D721Med (cell line): ENCODE measurements at places on chromosomes 2 and 18.

DNA sequence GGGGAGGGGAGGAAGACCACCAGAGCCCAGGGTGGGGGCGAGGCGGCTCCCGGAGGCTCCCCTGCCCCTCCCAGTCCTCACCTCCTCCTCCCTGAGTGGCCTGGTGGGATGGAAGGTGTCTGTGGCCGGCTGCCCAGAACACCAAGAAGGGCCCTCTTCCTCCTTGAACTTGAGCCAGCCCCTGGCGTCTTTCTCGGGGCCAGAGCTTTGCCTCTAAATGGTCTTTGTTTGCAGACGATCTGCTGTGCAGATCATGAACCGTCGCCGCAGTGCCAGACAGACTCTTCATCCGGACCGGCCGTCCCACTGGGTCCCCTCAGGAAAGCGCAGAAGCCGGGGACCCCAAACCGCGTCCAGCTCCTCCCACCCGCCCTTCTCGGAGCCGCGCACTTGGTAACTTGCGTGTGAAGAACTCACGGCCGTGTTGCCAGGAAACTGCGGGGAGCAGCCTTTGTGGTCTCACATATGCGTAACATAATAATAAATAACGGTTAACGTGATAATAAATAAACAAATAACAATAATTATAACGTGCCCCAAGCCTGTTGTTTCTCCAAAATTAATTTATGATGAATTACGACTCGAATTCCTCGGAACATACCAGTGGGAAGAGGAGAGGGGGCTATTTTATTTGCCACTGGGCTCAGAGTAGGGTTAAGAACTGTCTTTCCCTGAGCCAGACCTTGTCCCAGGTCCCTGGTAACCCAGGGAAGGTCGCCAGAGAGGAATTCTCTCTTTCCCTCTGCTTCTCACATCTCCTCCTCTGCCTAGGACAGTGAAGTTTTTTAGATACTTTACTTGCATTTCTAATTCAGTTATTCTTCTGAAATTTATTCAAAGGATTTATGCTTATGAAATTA is 41.0 kb downstream of the PTGR3 start:
- no peak for DNase-seq

DNA sequence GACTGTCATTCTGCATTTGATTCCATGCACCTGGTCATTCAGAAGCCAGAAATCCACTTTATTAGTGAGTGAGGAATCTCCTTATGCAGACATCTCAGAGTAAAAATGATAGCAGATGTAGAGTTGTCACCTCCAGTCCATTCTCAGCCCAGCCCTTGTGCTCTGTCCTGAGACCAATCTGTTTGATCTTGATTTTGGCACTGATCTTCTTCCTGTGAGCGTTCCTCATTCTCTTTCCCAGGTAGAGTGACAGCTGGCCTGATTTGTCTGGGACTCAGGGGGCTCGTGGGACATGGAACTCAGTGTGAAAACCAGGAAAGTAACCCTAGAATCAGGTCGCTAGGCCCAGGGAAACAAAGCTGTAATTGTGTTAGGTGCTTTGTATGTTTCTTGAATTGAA is 8.9 kb downstream of the ARHGAP25 start:
- DNase-seq, result no peak

DNA sequence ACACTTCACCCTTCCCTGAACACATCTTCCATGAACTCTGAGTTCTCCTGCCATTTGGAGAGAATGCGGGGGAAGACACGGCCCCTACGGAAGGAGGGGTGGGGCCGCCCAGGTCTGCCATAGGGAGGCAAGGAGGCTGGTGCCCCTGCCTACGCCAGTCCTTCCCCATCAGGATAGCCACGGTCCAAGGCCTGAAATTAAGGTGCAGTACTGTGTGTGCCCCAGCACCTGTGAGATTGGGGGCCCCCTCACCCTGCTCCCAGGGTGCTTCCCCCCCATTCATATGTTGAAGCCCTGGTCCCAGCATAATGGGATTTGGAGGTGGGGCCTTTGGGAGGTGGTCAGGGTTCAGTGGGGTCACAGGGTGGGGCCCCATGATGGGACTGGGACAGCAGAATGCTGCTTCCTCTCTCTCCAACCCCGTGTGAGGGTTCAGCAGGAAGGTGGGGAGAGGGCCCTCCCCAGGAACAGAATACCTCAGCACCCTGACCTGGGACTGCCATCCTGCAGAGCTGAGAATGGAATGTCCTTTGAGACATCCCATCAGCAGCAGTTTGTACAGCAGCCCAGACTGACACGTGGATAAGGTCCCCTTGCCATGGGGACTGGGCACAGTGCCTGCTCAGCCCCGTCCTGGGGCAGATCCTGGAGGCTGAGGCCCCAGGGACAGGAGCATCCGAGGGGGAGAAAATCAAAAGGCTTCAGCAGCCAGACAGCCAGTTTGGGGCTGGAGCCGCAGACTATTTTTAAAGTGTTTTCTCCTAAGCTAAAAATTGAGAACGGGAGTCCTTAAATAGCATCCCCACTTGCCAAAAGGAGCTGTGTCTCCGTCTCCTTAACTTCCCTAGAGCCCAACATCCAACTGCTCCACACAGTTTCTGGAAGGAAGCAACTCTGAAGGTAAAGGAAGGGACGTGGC is 105.1 kb downstream of the NDUFA10 start:
- no peak for DNase-seq

DNA sequence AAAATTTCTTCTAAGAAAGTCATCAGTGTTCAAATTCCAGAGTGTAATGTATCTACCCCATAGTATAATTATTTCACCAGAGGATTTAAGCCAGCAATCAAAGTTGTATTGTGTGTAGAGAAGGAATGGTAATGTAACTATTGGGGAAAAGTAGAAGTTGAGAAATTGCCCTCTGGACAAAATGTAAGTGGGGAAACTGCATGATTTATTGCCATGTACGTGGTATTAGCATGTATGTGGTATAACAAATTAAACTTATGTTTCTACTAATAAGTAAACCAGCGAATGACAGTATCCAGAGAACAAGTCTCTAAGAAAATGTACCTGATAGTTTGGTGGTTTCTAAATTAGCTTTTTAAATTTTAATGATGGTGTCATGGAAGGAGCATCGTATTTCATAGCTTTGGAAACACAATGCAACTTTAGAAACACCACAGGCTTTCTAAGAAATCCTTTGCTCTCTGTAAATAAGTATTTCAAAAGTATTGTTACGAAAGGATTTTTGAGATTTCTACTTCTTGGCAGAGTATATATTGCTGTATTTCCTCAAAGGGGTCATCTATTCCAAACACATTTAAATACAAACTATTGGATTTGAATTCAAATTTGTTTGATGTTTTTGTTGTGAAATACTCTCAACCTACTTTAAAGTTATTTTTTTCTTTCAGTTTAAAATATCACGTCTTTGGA is 1018.9 kb upstream of the ZEB2 start:
- DNase-seq, result no peak

DNA sequence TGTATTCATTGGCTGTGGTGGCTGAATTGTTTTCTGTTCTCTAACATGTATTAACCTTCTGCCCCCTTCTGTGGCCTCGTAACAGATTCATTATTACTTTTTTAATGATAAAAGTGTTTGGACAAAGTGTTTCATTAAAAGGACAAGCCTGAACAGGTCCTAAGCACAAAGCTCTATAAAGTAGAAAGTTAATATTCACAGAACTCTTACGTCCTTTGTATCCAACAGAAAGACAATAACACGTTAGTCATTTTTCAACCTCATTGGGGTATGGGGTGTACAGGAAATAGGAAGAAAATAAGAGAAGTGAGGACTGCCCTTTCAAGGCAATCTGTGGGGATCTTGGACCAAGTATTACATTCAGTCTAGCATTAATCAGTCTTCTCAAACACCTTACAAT is 105.5 kb upstream of the RGPD4 start:
- no peak for DNase-seq

GRCh38 chr2:182652326-182652725 is 63.7 kb upstream of the DNAJC10 start:
- no peak for DNase-seq

DNA sequence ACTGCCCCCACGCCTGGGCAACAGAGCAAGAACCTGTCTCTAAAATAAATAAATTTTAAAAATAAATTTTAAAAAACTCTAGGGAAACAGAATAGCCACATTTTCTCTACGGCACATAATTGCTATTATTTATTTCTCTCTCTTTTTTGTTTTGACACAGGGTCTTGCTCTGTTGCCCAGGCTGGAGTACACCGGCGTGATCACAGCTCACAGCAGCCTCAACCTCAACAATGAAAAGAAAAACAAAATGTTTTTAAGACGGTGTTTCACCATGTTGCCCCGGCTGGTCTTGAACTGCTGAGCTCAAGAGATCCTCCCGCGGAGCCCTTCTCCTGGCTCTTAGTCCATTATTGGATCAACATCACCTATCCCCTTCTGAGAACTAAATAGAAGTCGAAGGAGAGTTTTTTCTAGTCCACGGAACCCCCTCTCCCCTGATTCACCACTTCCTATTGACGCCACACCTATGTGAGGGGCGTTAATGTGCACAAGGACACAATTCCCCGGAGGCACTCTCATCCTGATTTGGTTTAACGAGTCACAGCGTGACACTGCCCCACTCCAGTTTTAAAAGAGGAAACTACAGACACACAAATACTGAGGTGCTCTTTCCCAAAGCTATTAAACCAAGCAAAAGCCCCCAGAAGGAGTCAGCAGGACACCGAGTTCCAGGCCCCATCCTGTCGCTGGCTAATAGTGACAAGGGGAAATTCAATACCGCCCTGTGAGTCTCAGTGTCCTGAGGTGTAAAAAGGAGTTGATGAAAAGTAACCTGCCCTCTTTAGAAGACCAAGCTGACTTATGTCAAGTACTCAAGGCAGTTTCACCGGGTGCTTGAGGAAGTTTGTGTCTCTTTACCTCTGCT is 1.1 kb downstream of the NPC1 start:
- DNase-seq, result no peak

GRCh38 chr2:33492399-33493134 is 16.1 kb downstream of the RASGRP3 start:
- DNase-seq, result no peak

DNA sequence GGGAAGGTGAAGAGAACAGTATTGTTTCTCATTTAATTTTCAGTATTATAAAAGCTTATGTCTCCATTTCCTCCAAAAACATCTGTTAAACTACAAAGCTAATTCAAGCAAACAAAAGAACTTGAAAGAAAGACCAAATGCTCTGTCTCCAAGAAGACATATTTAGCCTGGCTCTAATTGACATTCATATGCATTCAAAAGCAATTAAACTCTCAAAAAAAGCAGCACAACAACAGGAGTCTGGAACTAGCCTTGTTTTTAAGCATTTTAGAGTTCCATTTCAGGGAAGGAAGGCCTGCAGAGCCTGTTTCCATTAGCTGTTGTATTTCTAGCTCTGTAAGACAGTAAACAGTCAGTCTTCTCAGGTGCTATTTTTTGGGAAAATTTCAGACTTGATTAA is 447.9 kb downstream of the TDRD15 start:
- DNase-seq, result no peak

GRCh38 chr2:134660626-134661402 is 58.0 kb downstream of the TMEM163 start:
- DNase-seq, result no peak

- DNase-seq, result no peak
Observed at GRCh38 chr2:26636935-26637334, 4.2 kb downstream of the CIB4 start.

- no peak for DNase-seq
Observed at GRCh38 chr2:215968499-215968898, 44.9 kb downstream of the MREG start.

DNA sequence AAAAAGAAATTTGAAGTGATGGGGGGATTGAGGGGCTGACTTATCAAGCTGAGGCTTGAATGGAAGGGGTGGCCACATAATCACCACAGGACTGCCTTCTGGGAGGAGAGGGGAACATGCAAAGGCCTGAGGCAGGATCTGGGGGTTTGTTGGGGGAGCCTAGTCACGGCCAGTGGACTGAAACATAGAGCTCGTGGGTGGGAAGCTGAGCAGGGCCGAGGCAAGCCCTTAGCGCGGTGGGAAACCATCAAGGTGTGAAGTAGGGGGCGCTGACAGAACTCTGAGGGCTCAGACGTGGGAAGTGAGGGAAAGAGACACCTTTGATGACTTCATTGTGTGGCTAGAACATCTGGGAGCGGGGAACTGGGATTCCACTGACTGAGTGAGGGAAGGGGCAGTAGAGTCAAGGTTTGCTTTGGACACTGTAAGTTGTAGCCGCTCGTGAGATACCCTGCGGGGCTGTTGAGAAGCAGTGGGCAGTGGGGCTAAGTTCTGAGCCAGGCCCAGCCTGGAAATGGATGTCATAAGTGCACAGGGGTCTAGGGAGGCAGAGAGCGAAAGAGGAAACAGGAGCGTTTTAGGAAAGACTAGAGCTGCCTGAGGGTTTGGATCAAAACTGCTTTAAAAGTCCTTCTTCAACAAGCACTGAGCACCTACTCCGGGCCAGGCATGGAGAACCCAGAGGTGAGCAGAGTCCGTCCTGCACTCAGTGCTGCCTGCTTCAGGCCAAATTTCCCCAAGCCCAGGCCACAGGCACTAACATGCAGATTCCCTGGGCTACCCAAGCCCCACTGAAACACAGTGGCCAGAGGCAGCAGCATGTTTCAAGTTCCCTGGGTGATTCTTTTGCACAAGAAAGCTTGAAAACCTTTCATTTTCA is 686 bp upstream of the SNORC start:
- no peak for DNase-seq

DNA sequence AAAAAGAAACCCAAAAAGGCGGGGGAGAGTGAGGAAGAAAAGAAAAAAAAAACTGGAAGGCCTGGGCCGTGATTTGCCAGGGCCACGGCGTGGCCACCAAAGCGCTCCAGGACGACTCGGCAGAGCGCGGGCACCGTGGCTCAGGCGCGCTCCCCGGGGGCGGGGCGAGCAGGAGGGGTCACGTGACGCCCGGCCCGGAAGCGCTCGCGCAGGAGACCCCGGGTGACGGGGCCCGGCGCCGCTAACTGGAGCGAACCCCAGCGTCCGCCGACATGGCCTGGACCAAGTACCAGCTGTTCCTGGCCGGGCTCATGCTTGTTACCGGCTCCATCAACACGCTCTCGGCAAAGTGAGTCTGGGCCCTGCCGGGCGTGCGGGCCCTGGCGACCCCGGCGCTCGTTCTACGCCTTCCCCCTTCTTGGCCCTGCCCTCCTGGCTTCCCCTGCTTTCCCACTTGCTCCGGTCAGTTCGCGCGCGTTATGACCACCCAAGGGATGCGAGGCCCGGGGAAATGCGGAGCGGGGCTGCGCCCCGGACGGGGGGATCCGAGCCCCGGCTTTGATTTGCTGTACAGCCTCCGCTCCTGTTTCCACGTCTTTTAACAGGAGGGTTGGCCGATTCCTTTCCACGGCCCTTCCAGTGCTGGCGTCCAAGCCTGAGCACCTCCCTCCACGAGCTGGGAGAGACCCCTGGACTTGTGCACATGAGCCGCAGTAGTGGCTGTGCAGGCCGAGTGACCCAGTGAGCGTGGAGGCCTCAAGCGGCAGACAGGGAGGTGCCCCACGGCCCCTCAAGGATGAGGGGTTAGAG is at the start of gene SLC35F6:
Gene SLC35F6 (plus strand): TSS at position 207 of the 810 bp plus-strand sequence. CDS start 66 bp downstream, at position 273.
- DNase-seq, result peak; percentile 91

GRCh38 chr2:86249579-86250391 is 50.5 kb downstream of the MRPL35 start:
- no peak for DNase-seq
